PC-9 (cell line): ENCODE measurements at places on chromosomes 13 and 19.

GRCh38 chr19:7874897-7875273 lies 695 bp upstream of the PRR36 start:
- DNase-seq = no peak

- DNase-seq = no peak
Observed at GRCh38 chr19:39828015-39828653, 5.8 kb downstream of the DYRK1B start.

- peak; percentile 76 for DNase-seq
Observed at GRCh38 chr19:4057931-4058692, 8.6 kb downstream of the ZBTB7A start.

DNA sequence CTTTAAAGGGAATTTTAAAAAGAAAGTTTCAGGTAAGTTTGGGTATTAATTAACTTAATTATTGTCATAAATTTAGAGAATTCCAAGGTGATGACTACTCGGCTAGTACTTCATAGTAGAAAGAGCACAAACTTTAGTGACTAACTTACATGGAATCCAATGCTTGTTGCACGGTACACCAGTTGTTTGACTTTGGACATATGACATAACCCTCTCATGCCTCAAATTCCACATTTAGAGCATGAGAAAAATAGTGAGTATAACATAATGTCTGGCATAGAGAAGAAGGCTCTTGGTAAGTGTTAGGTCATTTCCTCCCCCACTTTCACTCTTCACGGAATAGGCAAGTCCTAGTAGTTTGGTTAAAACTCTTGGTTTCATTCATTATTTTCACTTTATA lies 1249.4 kb upstream of the SLC10A2 start:
- peak; percentile 85 for DNase-seq

GRCh38 chr13:65710514-65710913 lies 1519.6 kb downstream of the PCDH9 start:
- DNase-seq = no peak

GRCh38 chr19:44689290-44690130 lies 9.4 kb upstream of the CEACAM16 start:
- peak; percentile 76 for DNase-seq

- DNase-seq = no peak
Observed at GRCh38 chr19:46844067-46844489, 6.6 kb downstream of the AP2S1 start.

DNA sequence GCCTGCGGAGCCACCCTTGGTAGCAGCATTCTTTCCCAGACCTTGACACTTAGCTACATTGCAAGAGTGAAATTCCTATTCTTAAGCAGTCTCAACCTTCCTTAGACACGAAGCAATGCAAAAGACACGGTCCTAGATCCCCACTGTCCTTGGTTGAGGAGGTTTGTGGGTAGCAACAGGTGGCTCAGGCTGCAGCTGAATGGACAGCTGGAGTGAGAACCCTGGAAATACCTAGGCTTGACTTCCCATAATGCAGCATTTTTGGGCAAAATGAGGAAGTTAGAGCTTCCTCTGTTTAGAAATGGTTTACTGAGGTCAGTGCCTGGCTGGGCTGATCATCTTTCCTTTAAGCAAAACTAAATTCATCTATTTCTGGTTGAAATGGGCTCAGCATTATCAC lies 296.6 kb downstream of the RFC3 start:
- DNase-seq = no peak

- DNase-seq = no peak
Observed at GRCh38 chr13:38412266-38412665, 62.6 kb downstream of the UFM1 start.

DNA sequence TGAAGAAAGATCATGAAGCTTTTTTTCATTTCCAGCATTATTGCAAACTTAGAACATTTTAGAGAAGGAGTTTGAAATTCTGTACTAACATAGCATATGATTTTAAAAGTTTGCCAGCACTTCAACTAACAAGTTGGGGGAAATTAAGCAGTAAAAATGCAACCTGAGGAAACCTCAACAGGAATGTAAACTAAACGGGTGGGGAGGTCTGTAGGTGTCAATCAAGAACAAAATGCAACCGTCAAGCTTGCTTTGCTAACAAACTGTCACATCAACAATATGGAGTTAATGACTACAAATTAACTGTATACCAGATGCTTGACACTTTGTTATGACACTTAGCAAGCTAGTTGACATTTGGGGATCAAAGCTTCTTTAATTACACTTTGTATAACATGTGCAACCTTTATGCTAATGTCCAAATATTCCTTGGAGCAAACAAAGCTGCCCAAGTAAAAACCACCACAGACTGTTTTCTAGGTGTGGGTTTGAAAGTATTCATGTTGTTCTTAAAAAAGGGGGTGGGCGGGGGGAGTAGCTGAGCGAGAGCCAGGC lies 52.1 kb downstream of the DACH1 start:
- DNase-seq = no peak

DNA sequence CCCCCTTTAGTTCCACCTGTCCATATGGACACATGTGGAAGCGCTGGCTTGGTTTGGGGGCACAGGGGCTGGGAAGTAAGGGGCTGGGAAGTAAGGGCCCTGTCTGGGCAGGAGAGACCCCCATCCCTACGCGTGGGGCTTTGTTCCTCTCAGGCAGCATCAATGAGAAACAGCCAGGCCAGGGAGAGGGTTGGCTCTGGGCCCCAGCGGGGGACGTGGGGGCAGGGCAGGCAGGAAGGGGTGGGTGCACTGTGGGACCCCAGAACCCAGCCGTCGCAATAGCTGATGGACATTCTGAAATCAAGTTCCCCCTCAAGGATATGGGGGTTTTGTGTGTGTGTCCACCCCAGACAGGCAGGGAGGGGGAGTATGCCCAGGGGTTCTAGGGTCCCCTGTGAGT lies 1.2 kb downstream of the NCAN start:
- no peak for DNase-seq

DNA sequence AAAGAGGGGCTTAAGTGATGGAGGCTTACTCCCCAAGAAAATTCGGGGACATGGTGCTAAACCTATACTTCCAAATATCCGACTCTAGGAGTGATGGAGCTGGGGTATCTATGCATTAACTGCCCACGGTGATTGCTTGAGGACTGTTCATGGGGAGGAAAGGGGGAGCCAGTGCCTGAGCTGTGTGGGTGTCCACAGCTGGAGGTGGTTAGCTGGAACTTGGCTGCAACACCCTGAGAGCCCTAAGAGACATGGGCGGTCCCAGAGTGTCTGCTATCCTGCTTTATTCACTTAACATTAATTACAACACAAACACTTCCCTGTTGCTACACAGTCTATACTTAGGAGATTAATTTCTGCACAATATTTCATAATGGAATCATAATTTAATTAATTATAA lies 28.1 kb upstream of the POMP start:
- DNase-seq = no peak

DNA sequence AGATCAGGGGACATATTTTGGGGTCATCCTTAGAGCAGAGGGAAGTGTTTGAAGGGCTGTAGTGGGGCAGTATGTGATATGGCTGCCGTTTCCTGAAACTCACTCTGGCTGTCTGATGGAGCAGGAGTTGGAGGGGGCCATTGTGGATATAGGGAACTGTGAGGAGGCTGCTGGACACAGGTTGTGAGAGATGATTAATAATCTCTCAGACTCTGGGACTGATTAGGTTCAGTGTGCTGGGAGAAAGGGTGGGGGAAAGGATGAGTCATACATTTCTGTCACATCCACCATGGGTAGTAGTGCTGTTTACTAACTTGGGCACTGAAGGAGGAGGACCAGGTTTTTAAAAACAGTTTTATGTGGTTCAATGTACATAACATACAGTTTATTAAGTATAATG lies 4.8 kb downstream of the B3GLCT start:
- no peak for DNase-seq

DNA sequence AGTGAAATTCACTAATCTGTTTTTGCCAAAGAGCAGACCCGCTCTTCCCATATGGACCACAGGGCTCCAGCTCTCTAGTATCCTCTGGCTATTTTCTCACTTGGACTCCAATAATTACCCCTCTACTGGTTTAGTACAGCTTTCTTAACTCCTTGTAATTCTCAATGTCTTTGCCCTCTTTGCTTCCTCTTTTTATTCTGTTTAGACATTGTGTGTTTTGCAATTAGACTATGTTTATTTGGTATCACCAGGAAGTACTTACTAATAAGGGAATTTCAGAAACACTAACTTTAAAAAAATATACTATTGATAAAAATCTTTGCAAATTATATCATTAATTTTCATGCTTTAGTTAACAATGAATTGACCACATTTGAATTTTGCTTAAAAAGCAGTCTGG lies 111.6 kb upstream of the OBI1 start:
- DNase-seq = no peak

DNA sequence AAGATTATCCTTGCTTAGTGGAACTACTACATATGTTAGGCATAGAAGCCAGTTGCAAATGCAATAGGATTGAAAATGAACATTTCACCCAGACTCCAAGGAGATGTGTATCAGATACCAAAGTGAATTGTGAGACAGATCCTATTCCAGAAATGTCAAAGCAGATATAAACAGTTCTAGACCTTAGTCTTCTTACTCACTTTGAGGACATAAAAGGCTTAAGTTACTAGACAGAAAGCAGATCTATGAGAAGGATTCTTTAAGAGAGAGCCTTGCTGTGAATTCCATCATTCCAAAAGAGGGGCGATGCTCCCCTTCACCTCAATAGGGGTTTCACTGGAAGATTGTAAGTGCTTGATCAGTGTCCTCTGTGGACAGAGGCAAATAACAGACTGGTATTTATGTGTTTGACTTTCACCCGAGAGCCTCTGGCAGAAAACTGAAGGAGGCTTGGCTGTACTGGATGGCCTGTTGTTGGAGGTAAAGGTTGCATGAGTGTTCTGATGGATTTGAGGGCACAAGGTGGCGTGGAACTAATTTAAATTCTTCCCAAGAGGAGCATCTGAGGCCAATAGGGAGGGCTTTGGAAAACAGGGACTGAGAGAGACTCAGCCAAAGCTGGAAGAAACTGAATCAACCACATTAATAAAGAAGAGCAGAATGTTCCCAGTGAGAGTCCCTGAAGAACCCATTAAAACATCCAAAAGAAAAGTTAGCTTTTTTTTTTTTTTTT lies 194.8 kb downstream of the DCLK1 start:
- no peak for DNase-seq

GRCh38 chr19:10163536-10163935 lies 31.2 kb downstream of the DNMT1 start:
- no peak for DNase-seq

DNA sequence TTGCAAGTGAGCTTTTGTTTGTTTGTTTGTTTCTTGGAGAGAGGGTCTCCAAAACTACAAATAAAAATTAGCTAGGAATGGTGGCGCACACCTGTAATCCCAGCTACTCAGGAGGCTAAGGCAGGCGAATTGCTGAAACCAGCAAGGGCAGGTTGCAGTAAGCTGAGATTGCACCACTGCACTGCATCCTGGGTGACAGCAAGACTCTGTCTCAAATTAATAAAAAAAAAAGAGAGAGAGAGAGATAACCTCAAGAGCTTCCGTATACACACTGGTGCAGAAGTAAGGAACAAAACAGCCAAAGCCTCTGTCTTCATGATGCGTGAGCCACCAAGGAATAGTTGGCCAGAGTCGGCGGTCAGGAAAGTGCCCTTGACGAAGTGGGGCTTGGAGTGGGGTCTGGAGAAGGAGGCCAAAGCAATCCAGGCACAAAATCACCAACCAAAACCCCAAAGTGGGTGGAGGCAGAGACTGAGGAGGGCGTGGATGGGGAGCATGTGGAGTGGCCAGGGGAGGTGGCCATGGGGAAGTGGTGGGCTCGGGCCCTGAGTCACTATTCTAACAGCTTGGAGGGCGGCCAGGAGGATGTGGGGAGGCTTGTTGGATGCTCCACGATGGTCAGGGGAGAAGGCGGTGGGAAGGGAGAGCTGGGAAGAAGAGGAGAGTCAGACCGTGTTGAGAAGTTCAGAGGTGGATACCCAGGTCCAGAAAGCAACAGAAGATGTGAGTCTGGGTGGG lies 21.2 kb upstream of the TOMM40 start:
- no peak for DNase-seq

- DNase-seq = no peak
Observed at GRCh38 chr13:92317066-92317465, 909.5 kb upstream of the GPC6 start.

DNA sequence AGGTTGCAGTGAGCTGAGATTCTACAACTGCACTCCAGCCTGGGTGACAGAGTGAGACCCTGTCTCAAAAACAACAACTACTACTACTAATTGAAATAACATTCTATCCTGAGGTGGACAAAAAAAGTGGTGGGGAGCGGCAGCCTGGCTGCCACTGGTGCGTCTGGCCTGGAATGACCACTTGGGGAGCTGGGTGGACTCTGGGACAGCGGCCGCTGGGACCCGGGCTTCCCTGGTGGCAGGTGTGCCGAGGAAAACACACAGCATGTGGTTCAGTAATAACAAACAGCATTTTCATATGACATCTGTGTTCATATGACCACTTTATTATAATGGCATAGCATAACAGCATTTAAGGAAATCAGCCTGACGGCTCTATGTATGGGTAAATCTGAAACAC lies 33.9 kb downstream of the TFDP1 start:
- no peak for DNase-seq
